ENCODE measurements at places on chromosomes 1 and 21.

DNA sequence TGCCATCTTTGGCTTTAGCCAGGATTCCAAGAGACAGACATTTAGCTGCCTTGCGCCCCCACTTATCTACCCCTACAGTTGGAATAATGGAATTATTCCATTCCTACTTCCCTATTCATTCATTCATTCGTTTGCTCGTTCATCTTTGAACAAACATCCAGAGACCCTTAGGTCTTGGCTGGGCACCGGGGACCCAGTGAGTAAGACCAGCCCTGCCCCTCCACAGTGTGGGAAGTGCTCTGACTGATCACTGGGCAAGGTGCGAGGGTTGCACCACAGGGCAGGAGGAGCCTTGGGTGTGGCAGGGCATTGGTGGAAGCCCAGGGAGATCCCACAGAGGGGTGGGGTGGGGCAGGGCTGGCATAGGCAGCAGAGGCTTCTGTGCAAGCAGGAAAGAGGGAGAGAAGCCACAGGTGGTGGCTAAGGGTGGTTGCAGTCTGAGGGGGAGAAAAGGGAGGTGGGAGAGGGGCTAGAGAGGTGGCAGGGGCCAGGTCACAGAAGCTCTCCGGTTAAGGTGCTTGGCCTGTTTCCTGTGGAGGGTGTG is 35.0 kb upstream of the TMEM61 start:
- DNase-seq, result no peak

DNA sequence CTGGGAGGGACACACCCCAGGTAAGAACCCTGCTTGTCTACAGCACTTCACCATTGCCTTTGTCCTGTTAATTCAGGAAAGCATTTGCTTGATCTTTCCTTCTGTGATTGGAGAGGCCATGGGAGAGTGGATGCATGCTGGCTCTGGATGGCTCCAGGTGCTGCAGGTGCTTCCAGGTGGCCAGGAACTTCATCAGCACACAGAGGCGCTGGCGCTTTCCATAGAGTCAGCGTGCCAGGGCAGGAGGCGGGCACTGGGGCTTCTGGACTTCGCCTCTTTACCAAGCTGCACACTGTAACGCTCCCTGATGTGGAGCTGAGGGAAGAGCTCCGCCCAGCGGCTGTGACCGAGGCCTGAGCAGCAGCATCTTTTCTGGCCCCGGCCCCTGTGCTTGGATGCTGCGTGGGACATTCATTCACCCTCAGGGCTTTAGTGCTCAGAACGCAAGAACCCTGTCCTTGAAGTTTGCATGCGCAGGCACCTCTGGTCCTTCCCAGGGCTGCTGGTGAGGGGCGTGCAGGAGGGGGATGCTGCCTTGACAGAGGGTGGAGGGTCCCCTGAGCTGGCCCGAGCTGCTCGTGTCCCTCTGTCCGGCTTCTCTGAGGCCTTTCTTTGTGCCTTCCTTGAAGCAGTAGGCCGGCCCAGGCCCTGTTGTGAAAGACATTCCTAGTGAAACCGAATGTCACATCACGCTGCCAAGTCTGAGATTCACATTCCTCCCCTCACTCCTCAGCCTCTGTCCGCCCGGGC is 1.6 kb upstream of the MX2 start:
- DNase-seq, result peak; percentile 51

- no peak for DNase-seq
Observed at GRCh38 chr1:182957902-182958395, 5.0 kb upstream of the SHCBP1L start.

GRCh38 chr1:198846556-198846955 is 207.7 kb downstream of the PTPRC start:
- no peak for DNase-seq

DNA sequence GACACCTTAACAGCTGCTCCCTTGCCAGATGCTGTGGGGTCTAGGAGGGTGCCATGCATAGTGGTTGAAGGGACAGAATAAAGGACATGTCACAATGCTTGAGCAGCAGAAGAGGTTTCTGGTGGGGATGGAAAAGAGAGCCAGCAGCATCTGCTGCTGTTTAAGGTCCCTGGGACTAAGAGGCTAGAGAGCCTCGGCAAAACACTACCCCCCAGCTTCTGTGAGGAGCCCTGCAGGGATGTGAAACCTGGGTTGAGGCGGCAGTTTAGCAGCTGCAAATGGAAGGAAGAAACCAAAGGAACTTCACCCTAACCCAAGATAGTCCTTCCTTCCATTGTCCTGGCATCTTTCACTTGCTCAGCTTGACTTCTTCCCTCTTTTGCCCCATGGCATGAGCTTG is 39.4 kb downstream of the PLXNA2 start:
- DNase-seq, result no peak

DNA sequence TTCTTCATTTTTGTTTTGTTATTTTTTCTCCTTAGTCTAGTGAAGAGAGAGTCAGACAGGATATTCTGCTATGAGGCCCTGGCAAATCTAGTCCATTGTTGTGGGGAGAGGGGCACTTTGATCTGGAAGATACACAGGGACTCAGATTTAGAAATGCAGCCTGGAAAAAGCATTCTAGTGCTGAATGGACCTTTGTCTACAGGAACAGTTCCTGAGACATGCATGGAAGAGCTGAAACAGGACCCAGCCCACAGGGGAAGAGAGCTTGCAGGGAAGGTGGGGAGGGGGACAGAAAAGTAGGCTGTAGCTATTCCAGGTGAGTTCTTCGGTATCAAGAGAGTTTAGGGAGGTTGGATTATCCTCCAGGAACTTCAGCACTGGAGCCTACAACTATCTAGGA is 98.5 kb downstream of the AKT3 start:
- DNase-seq, result no peak

- no peak for DNase-seq
Observed at GRCh38 chr1:72322910-72323309, 40.6 kb upstream of the NEGR1 start.

DNA sequence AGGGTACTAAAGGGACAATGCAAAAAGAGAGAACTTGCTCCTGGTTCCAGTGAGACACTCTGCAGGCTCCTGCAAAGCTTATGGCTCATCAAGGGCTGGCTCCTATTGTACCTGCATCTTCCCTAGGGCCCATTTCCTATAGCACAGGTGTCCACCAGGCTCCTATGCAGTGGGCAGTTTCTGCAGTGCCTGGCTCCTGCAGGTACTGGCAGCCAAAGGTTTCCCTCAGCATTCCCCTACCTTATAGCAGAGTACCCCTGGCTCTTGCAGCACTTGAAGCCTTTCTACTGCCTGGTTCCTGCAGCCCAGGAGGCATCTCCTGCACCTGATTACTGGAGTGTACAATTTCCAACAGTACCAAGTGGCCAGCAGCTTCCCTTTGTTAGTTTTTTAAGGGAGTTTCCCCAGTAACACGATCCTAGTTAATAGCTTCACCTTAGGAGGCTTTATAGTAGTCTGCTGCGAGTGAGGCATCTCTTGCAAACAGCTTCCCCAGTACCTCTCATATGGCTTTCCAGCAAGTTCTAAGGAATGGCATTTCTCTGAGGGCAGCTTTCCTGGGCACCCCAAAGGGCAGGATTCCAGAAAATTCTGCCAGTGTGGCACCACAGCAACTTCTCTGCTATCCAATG is 141.7 kb downstream of the DENND1B start:
- no peak for DNase-seq

- DNase-seq, result peak; percentile 11
Observed at GRCh38 chr1:114558544-114558943, 22.9 kb downstream of the BCAS2 start.

DNA sequence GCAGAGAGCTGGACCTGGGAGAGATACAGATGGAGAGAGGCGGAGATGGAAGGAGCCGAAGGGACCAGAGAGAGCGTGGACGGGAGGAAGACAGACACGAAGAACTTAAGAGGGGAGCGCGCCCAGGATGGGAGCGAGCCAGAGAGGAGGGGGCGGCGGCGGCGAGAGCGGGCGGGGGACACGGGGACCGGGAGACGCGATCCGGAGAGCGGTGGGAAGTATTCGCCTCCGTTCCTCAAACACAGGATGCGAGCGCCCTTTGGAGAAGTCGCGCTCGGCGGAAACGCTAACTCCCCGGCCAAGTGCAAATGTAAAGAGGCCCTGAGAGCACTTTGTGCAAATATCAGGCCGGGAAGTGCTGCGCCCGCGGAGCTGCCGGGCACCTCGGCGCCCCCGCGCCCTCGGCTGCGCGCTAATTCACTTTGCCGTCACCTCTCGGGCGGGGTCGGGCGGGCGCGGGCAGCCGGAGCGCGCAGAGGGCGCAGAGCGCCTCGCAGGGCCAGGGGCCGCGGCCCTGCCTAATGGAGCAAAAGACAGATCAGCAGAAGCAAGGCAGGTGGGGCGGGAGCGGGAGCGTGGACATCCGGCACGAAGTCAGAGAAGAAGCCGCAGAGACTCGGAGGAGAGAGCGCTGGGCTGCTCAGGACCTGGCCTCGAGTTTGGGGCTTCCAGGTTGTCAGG is 281.2 kb downstream of the RRAGC start:
- no peak for DNase-seq

GRCh38 chr21:42843056-42843455 is 36.3 kb downstream of the WDR4 start:
- DNase-seq, result no peak

DNA sequence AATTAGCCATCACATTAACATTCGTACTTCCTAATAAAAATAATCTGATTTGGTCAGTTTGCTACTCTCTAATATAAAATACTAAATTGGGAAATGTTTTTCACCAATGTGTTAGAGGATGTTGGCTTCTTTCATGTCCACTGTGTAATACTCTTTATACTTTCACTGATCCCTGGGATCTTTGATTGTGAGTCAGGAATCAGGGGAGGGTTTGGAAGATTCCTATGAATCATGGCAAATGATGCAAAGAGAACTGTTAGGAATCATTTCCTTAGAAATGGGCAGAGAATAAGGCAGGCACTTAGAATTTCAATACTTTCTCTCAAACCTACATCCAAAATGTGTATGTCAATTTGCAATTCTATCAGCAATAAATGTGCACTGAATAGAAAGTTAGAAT is 31.0 kb downstream of the KRTAP24-1 start:
- DNase-seq, result no peak

GRCh38 chr1:42784946-42785693 is at the start of gene TMEM269:
TMEM269 (plus strand) TSS chr1:42784991; CDS start chr1:42789894, 4,903 bp downstream.
- peak; percentile 5 for DNase-seq

- DNase-seq, result peak; percentile 43
Observed at GRCh38 chr1:104132382-104132973, 382.8 kb downstream of the AMY1C start.

DNA sequence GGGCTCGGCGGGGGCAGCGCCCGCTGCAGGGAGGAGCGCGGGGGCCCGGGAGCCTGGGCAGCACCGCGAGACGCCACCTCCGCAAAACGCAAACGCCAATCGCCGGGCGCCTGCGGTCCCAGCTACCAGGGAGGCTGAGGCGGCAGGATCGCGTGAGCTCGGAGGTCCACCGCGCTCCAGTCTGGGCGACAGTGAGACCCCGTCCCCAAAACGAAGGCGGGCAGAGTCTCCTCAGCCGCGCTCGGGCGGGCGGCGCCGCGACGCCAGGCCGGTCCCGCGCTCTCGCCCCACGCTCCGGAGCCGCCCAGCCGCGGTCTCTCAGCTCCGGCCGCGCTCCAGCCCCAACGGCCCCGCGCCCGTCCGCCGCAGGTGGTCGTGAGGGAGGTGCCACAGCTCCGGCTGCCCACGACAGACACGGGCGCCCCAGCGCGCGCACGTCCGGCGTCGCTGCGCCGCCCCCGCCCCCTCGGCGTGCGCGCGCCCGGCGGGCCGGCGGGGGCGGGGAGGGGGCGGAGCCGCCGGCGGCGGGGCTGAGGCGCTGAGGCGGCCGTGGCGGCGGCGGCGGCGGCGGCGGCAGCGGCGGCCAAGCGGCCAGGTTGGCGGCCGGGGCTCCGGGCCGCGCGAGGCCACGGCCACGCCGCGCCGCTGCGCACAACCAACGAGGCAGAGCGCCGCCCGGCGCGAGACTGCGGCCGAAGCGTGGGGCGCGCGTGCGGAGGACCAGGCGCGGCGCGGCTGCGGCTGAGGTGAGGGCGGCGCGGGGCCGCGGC is at the start of gene ADARB1:
Gene ADARB1 (plus strand): TSS at position 533 of the 770 bp plus-strand sequence. CDS start 97,077 bp downstream, outside the sequence.
- peak; percentile 49 for DNase-seq

DNA sequence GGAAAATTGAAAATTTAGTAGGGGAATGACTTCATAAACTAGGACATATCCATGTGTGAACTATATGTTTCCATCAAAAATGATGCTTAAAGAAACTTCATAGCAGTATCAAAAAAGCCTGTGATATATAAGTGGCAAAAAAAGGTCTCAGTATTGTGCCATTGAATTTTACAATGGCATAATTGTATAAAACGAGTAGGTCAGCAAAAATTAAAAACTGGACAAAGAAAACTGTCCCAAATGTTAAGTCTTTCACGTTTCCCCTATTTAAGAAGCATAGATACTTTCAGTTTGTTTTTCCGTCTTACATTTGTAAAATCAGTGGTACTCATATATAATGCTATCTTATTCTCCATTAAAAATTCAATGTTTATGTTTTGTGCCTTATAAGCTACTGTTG is 43.2 kb downstream of the LRRC8B start:
- no peak for DNase-seq

GRCh38 chr1:56644919-56645676 is at the start of gene PRKAA2:
PRKAA2 (plus strand) TSS chr1:56645314; CDS start chr1:56645388, 74 bp downstream.
- peak; percentile 14 for DNase-seq

DNA sequence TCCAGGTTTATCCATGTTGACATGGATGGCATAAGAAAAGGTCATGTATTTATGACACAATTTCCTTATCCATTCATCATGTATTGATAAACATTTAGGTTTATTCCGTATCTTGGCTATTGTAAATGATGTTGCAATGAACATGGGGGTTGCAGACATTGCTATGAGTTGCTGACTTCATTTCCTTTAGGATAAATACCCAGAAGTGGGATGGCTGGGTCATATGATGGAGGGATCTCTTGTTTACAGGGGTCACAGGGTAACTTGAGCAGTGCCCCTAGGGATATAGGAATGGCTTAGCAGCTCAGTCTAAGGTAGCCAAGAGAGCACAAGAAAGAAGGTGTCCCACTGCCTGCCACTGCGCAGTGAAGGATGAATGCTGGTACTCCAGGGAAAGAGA is 229.6 kb upstream of the COA6 start:
- DNase-seq, result no peak

GRCh38 chr1:118878661-118879060 is 109.5 kb downstream of the TBX15 start:
- DNase-seq, result no peak

DNA sequence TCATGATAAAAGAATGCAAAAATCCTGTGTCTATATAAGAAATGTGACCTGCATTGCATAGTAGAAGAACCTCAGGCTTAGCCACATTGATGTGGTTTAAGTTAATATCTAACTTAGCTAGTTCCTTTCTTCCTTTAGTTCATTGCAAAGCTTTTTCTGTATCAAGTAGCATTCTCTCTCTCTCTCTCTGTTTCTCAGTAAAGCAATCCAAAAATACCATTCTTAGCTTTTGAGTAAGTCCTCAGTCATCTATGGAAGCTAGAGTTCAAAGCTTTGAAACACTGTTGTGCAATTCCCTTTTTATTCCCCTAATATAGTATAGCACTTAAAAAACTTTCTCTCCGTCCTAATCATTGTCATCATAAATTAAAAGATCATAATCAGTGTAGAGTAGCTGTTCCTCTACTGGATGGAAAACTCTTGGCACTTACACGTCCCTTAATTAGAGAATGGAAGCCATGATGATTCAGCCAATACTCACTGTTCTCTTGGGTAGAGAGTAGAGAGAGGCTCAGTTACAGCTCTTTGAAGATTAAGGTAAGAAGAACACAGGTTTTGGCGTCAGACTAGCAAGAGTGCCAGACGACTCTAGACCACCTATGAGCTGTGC is 350.3 kb upstream of the LYPLAL1 start:
- DNase-seq, result peak; percentile 98

Data from fibroblast of lung (primary cell).